ENCODE measurements at places on chromosomes 1 and 21.

DNA sequence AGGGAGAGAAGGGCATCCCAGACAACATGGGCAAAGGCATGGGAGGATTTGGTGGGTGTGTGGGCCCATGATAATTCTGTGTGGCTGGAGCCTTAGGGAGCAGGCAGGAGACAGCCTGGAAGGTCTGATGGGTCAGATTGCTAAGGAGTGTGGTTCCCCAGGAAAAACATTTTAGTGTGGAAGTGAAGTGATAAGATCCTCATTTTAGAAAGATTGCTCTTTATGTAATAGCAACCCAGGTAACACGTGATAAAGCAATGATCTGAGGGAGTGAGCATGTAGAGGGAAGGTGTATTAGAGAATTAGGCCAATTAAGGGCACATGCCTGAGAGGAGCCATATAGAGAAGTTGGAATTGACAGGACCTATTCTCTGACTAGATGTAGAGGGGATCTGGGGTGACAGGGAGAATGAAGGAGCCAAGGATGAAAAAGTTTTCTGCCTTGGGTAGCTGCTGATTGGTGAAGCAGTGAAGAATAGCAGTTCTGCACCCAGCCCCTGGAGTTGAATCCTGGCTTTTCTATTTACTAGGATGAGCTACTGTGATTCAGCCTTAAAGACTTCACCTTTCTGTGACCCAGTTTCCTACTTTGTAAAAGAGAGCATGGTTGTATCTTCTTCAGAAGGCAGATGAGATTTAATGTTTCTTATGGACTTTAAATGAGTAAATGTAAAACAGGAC lies 18.7 kb upstream of the SLAMF6 start:
- DNase-seq = no peak

DNA sequence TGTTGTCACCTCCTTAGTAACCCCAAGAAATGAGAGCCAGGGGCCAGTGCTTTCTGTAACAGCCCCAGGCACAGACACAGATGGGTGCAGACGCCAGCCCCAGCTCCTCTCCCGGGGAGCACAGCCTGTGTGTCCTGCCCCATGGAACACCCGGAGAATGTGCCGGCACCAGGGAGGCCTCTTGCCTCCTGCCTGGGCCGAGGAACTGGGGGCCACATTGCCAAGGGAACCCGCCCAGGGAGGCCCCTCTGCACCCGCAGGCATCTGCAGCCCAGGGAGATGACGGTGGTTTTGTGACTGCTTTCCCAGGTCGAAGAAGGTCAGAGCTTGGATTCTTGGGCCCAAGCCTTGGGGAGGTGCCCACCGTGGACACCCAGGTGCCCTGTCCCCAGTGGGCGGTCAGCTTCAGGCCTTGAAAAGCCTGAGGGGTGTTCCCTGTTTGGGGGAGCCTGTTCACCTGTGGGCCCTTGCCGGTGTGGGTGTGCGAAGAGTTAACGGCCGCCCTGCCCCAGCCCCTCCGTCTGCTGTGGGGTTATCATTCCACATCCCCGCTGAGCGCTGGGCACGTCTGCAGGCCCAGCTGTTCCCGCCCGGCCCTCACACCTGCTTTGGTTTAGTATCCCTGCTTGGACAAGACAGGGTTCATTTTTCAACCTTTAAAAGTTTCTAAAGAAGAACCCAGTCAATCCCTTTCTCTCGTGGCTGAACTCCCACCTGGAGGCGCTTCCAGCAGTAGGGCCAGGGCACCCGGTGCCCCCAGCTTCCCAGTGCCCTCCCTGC lies 62.5 kb downstream of the MORN1 start:
- no peak for DNase-seq

DNA sequence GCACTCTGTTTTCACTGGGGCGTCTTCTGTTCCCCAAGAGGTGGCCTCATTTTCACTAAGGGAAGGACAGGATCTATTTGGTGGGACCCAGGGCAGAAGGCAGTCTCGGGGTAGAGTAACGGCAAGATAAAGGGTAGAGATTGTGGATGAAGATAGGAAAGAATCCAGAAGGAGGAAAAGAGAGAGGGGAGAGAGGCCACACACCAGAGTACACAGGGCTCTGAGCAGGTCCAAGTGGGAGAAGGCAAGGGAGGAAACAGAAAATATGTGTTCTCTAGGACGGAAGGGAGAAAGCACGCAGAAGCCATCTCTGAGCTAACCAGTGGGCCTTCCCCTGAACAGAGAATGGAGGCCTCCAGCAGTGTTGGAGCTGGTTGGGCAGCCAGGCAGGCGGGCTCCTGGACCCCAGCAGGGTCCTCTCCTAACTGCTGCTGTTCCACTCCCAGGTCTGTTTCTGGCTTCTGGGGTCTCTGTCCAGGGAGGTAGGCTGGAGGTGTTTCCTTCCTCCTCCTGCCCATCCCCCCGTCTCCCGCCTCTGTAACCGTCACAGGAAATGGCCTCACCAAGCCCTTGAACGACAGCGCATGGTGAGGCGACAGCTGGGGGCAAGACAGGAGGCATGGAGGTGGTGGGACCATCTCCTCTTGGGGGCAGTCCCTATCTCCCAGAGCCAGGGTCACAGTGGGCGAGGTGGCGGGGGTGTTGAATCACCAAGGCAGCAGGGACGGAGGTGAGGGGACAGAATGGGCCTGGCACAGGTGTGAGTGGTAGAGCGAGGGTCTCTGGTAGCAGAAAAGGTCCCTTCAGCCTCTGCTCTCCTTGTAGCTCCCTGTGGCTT lies 649 bp downstream of the PTPN7 start:
- DNase-seq = no peak

GRCh38 chr1:997993-998744 lies 1.7 kb downstream of the HES4 start:
- DNase-seq = no peak

DNA sequence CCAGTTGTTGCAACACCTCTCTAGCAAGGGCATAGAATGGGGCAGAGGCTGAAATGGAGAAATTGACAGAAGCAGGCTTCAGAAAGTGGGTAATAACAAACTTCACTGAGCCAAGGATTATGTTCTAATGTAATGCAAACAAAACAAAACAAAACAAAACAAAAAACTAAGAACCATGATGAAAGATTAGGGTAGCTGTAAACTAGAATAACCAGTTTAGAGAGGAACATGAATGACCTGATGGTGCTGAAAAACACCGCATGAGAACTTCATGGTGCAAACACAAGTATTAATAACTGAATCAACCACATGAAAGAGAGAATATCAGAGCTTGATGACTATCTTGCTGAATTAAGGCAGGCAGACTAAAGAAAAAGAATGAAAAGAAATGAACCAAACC lies 1707.7 kb downstream of the BRINP3 start:
- DNase-seq = no peak
